ENCODE measurements at places on chromosomes 1 and 21.

DNA sequence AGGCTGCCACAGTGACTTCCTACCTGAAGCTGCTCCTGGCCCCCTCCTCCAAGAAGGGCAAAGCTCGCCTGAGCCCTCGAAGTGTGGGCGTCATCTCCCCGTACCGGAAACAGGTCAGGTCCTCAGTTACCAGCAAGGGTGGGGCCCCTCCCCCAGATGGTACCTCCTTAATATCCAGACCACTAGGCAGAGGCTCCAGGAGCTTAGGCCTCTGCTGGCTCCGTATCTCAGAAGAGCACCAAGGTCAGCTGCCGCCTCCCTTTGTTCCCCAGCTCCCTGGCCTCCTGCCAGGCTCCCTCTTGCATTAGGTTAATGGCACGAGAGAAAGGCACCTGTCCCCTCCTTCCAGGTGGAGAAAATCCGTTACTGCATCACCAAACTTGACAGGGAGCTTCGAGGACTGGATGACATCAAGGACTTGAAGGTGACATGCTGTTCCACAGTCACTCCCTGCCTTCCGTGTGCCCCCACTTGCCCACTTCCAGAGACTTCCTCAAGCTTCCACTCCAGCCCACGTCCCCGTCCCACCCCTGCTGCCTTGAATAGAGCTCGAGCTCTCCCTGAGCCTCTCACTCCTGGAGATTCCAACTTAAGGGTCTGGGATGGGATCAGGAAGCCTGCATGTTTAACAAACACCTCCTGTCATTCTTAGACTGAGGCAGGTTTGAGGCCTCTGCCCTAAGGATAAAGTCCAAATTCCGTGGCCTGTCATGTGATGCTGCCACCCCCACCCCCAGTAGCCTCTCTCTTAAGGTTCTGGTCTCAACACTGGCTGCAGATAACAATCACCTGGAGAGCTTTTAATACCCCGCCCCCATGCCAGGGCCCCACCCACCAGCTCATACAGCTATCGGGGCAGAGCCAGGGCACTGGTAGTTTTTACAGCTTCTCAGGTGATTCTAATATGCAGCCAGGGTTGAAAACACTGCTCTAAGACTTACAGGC, 8.3 kb downstream of the RHOC start:
- peak; percentile 80 for DNase-seq

GRCh38 chr1:54715493-54716298, at the start of gene TTC4:
TTC4 (plus strand) TSS chr1:54715861; CDS start chr1:54715909, 48 bp downstream.
- peak; percentile 80 for DNase-seq

DNA sequence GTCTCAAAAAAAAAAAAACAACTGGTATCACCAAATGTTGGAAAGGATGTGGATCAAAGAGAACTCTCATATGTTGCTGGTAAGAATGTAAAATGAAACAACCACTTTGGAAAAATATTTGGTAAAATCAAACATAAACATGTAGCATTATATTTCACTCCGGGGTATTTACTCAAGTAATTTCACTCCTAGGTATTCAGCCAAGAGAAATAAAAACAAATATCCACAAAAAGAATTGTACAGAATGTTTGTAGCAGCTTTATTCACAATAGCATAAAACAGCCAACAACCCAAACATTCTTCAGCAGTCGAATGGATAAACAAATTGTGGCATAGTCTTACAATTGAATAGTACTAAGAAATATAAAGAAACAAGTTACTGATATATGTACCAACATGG, 32.4 kb upstream of the ZSWIM5 start:
- DNase-seq = no peak

DNA sequence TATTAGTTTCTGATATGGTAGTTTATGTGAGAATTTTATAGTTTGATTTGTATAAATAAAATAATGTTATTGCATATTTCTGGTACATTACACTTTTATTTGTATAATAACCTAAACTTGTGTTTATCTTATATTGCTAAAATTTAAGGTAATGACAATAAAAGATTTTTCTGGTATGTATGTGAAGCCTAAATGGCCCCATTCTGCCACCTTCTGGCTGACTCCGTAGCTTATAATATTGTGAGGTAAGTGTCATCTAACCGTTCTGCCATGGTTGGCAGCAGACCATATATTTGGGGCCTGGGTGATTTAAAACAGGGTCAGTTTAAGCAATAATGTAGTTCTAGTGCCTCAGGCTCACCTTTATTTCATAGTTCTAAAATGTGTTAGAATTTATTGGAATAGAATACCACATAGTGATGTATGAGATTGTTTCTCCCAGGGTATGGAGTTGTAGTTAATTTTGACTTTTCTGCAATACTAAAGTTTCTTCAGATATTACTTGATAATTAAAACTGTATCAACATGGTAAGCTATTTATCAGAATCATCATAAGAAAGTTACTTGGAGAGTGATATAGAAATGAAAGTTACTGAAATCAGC, 21.2 kb upstream of the PRKACB start:
- DNase-seq = peak; percentile 67

DNA sequence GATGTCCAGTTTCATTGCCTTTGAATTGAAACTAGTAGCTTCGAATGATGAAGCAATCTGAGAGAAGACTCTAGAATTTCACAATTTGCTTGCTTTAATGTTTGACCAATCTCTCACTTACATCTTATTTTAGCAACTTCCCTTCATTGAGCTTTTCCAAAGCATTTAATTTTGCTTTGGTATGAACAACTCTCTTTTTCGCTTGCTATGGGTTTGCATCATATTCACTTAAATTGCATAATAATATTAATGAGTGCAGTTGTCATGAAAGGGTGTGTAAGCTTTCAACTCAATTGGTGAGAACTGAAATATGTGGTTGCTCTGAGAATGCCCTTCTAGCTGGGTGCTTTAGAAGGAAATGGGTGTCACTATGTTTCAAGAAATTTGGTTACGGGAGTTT, 309.2 kb downstream of the HLX start:
- DNase-seq = no peak
